ENCODE measurements at places on chromosomes 7 and 10. TPM values are rescaled to one million over a fixed set of nuclear protein-coding genes. Genes with fewer than 3 reads are reported as not detected.

PTPRN2 gene
- 2.4 TPM for total RNA-seq

DNA sequence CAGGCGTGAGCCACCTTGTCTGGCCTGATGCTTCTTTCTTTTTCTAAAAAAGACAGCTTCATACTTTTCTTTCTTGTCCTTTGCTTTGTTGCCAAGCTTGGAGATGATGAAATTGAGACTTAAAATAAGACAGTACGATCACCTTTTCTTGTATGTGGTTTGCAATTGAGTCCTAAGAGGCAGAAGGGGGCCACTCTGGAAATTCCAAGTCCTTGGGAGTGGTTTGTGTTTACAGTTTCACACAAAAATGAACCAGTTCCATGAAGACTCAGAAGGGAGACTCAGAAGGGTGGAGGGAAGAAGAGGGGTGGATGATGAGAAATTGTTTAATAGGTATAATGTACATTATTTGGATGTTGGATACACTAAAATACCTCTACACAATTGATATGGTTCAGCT, 70.7 kb upstream of the TNS3 start:
- DNase-seq: no peak

- DNase-seq: no peak
These were observed 201.8 kb downstream of the NSUN6 start for GRCh38 chr10:18449611-18450026.

YWHAG gene
- total RNA-seq: 115 TPM

- no peak for DNase-seq
These were observed 47.7 kb upstream of the ODAD2 start for GRCh38 chr10:28046579-28046978.

DNA sequence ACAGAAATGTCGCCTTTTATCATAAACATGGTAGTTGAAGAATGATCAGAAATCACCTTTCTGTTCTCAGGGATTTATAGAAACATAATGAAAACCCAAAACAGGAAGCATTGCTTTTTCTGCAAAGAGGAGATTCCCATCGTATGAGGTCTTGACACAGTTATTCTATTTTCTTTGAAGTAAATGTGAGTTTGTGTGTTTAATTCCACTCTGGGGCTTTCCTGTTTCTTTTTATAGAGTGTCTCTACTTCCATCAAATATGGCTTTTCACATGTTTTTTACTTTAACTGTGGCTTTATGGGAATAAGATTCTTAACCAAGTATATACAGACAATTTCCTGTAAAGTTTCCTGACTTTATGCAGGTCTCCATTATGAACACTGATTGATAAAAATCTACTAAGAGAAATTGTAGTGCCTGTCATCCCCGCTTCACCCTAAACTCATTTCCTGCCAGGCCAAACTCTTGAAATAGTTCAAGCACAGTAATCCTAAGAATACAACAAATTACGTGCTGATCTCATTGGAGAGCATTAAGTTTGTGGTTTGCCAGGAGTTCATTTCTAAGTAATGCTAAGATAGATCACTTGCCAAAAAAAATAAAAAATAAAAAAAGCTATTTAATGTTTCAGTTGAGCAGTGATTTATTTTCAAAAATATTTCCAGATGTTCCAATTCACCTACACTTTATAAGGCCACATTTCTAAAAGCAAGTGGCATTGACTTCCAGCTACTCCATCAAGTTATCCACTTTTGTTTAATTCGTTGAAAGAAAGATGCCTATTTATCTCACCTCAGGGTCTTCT, 52.2 kb upstream of the SEC61G start:
- DNase-seq: no peak

GRCh38 chr10:127921753-127922145, 14.8 kb downstream of the PTPRE start:
- DNase-seq: no peak

Measured in kidney epithelial cell (primary cell).